ENCODE measurements at places on chromosomes 2 and 18.

GRCh38 chr2:159362094-159362493, 75.6 kb upstream of the WDSUB1 start:
- no peak for DNase-seq

- no peak for DNase-seq
Observed at GRCh38 chr2:102229141-102229769, 42.4 kb downstream of the IL1RL2 start.

- no peak for DNase-seq
Observed at GRCh38 chr18:39550701-39551100, 1985.1 kb upstream of the CELF4 start.

DNA sequence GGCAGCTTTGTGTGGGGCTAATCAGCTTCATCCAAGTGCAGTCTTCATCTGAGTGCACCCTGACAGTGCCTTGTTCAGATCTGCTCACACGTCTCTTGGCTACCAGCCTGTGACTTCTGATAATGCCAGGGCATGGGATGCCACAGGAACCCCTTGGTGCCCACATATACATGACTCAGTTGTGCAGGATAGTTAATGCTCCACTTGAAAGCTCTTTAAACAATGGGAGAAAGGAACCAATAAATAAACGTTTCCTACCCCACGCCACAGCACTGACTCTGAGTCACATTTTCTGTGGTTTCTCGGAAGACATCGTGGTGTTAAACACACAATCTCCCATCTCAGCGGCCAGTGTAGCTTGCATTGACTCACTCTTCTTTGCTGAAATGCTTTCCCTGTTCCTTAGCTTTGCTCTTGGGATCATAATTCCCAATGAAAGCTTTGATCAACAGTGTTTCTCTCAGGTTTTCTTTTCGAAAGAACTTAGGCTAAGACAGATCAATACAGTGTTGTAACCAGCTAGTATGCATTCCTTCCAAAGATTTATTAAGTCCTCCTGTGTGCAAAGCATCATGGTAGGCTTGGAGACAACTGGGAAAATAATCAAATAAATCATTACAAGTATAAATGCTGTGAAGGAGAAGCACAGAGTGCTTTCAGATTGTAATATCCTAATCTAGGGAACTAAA, 142.0 kb downstream of the COPS8 start:
- DNase-seq, result no peak

DNA sequence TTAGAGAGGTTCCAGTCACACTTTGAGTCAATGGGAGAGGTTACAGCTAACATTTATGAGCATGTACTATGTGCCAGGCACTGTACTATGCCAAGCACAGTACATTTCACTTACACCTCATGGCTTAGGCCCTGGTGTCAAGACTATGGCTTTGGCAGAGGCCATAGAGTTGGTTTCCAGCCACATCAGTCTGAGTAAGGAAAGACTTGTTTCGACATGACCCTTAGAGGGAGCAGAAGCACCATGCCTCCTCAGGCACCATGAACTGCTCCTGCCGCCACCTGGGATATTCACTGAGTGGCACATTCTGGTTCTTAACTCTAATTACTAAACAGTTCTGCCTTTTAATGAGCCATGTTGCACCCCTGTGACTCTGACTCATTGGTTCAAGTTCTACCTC, 12.7 kb downstream of the DGUOK start:
- no peak for DNase-seq

DNA sequence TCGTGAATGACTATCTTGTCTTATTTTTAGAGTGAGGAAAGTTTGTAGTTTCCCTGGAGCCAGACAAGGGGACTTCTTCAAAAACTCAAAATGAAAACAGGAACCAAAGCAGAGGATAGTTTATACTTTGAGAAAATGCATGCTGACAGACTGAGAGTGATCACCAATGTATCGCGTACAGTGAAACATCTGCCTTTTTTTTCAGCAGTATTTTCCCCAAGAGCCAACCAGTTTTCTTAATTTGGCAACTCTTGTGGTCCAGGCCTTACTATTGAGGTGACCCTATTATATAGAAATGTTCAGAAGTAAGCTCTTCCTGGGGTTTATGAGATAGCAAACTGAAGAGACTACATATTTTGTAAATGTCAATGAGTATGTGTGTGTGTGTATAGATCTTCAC, 153.7 kb upstream of the VRK2 start:
- DNase-seq, result no peak

DNA sequence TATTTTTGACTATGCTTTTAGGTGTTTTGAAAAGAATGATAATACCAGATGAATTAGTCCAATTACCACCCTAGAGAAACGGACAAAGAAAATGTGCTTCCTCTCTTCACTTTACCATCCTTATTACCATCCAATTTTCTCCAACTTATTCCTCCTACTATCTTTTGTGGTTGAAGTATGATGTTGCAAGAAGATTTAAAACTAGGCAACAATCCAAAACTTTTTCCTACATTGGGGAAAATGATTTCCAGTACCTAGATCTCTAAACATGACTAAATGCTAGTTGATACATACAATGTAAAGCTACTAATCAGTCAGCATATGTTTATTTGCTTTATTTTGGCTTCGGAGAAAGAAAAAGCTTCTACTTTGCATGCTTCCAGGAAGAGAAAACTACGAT, 355.0 kb upstream of the LYPD1 start:
- no peak for DNase-seq

- DNase-seq, result peak; percentile 41
Observed at GRCh38 chr18:32469691-32470459, 807 bp downstream of the GAREM1 start.

- peak; percentile 40 for DNase-seq
Observed at GRCh38 chr18:48663931-48664847, 125.4 kb downstream of the CTIF start.

DNA sequence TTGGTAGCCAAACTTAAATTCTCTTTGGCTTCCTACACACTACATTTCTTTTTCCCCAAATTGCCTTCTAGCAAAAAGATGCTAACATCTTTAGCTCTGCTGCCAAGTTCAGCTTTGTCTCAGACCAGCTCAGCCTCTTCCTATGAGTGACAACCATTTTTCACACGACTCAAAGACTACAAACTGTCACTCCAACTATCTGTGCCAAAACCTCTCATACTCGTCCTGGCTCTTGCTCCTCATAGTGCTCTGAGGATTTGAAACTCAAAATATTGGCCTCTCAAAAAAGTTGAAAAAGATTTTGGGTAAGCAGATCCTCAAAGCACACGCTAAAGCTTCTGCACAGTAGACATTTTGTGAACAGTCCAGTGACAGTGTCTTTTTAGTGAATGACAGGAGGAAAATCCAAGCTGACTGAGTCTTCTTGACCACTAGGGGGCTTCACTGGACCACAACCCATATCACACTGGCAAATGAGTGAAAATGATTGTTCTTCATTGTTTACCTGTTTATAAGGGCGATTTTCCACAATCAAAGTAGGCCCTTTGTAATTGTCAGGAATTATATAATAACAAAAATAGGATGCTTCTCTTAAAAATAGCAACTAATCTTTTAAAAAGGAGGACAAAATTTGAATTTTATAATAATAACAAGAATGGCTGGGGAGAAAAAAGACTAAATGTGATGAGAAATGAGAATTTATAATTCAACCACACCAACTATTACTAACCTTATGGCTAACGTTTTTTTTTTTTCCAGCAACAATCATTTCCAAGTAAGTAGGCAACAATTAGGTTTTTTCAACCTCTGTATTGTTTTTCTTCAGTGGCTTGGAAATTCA, 85.5 kb upstream of the PGAP1 start:
- DNase-seq, result peak; percentile 26

DNA sequence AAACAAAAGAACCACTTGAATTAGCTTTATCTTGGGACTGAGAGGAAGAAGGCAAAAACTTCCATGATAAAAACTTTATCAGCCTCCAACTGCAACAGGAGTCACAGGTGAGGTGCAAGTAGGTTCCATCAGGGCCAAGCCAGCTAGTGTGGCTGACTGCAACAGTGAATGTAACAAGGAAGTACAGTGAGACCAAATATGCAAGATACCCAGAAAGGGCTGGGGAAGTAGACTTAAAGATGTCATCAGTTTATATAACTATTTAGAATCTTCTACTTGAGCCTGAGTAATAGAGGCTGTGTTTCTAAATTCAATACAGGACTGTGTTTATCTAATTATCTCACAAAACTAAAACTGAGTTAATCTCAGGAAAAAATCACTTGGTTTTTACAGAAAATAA, 14.8 kb downstream of the PLEKHM3 start:
- no peak for DNase-seq

DNA sequence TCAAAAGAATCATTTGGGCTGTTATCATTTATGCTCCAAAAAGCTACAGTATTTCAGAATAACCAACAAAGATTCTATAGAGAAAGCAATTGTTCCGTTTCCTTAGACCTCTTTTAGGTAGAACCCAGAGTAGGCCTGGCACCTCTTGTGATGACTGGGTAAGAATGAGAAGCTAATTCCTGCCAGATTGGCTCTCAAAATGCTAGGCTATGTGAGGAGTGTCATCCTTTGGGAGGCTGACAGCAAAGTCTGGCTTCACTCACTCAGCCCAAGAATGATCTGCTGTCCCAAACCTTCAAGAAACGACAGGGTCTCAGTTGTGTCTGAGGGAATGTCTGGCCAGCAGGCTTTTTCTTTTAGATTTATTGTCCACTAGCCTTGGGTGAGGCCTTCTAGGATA, 4.5 kb downstream of the CERS6 start:
- DNase-seq, result no peak

GRCh38 chr2:56539618-56540017, 355.8 kb downstream of the CCDC85A start:
- DNase-seq, result no peak

DNA sequence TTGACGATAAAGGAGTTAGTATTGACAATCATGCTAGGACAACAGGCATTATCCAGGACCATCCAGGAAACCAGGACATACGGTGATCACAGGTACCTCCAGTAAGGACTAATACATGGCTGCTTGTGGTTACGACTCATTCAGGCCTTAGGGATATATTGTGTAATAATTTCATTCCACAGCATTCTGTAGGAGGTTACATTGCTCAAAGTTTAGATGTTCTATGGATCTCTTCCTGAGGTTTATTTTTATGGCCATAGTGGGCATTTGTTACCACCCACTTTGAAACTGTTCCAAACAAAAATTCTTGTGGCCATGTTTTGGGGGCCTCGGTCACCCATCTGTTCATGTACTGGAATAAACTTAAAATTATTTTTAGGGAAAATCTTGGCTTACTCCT, 431.6 kb downstream of the METTL4 start:
- no peak for DNase-seq

DNA sequence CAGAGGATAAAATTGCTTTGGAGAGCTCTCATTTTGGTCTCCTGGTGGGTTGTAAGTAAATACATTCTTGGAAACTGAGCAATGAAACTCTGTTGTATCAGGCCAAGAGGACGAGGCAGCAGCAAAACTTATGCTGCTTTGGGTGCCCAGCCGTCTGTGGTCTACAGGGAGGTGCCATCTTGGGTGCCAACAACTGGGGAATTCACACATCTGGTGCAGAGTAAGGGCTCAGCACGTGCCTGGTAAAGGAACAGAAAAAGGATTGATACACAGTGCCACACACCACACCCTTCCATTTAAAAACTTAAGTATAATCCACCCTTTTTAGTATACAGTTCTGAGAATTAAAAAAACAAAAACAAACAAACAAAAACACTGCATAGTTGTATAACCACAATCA, 221.9 kb downstream of the TSN start:
- no peak for DNase-seq

GRCh38 chr18:62839874-62840713, 124.8 kb downstream of the PHLPP1 start:
- no peak for DNase-seq

DNA sequence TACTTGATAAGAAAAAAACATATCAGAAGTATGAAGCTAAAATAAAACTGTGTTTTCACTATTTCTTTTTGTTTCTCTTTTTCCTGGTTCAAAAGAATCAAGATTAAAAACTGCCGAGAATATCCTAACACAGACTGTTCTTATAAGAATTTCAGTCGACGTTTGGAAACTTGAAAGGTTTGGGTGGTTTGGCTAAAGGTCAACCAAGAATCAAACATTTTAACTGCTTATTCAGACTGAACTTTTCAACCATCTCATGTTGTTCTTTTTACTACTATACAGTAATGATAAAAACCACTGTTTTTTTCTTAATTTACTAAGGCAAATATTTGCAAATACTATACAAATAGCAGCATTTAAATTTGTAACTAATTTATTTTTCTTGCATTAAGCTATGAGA, 308.5 kb upstream of the TFPI start:
- no peak for DNase-seq

DNA sequence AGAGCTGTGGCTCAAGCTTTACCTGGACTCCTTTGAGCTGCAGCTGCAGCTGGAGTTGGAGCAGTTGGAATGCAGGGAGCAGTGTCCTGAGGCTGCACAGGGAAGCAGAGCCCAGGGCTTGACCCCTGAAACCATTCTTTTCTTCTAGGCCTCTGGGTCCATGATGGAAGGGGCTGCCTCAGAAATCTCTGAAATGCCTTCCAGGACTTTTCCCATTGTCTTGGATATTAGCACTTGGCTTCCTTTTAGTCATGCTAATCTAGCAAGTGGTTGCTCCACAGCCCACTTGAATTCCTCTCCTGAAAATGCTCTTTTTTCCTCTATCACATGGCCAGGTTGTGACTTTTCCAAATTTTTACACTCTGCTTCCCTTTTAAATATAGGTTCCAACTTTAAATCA, 108.6 kb upstream of the RNF152 start:
- DNase-seq, result no peak

- no peak for DNase-seq
Observed at GRCh38 chr18:65906621-65907034, 155.8 kb downstream of the CDH7 start.

GRCh38 chr2:28263690-28264089, 129.0 kb upstream of the FOSL2 start:
- no peak for DNase-seq

GRCh38 chr18:63111671-63112402, 207.7 kb downstream of the BCL2 start:
- DNase-seq, result no peak
